ENCODE measurements at places on chromosomes 4 and X.

GRCh38 chr4:7903791-7904516, 35.7 kb downstream of the AFAP1 start:
- no peak for DNase-seq

- peak; percentile 63 for DNase-seq
Observed at GRCh38 chr4:132642016-132642817, 506.9 kb upstream of the PCDH10 start.

GRCh38 chr4:83498187-83498586, 13.3 kb upstream of the ABRAXAS1 start:
- no peak for DNase-seq

DNA sequence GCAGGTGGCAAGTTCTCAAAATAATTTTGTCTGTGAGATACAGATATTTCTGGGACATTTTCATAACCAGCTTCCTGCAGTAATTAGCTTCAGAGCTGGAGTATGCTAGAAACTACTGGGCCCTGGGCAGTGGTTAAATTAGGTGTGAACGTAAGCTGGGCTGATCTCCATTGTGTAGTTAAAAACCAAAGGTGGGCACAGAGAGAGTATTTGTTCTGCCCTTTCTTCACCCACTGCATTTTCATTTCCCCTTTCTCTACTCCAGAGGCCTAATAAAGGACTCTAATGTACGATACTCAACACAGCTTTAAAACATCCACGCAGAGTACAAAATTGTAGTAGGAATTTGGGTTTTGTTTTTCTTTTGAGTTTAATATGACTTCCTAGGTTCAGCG, 252.7 kb downstream of the SPRY1 start:
- no peak for DNase-seq

DNA sequence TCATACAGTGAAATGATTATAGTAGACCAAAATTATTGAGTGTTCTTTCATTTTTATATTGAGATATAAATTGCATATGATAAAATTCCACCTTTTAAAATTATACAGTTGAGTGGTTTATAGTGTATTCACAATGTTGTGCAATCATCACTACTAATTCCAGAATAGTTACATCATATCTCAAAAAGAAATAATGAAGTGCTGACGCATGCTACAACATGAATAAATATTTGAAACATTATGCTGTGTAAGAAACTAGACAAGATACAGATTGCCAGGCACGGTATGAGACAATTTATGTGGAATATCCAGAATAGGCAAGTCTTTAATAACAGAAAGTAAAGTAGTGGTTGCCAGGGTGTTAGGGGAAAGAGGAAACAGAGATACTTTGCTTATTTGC, 871.7 kb downstream of the FAM133A start:
- no peak for DNase-seq

GRCh38 chrX:45011597-45011996, 138.6 kb downstream of the KDM6A start:
- no peak for DNase-seq

DNA sequence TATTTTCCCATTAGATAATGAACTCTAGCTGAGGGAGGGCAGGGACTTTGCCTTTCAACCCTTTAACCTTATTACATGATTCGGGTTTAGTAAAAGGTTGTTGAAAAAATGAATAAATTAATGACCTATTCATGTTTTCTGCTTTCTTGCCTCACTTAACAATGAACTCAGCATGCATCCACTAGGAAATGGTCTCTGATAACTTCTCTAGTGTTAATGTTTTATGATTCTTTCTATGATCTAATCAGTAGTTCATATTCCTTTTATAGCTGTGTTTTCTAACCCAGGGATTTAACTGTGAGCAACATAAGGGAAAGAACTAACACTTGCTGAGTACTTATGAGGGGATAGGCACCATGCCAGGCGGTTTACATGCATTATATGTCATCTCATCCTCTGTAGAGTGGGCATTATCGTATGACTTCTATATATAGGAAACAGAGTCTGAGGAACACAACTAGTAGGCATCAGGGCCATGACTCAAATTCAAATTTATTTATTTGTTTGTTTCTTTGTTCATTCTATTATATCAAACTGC, 236.7 kb upstream of the MAB21L2 start:
- DNase-seq: no peak

- DNase-seq: no peak
Observed at GRCh38 chr4:81757691-81758090, 286.0 kb upstream of the RASGEF1B start.

DNA sequence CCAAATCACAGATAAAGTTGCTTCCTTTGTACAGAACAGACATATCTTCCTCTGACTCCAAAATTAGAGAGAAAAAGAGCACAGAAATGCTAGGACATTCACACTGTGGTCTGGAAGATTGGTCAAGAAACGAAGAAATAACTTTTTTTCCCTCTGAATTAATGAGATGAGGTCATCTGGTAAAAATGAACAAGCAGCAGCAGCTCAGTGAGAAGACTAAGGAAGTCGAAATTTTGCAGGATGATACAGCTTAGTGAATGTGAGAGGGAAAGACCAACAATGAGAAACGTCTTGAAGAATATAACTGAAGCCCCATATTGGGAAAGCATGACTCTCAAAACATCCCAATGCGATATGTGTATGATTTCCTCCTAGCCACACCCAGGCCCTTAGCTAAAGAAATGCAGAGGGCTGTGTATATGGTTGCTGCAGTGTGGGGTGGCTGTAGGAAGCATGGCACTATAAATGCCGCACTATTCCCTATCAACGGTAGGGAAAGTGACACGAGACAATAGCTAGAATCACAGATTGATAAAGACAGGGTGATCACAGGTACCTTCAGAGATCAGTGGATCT, 208.6 kb downstream of the VEGFC start:
- DNase-seq: no peak

GRCh38 chr4:109996526-109996925, 83.8 kb downstream of the EGF start:
- no peak for DNase-seq

- peak; percentile 8 for DNase-seq
Observed at GRCh38 chr4:158002173-158002572, 170.7 kb downstream of the GASK1B start.

DNA sequence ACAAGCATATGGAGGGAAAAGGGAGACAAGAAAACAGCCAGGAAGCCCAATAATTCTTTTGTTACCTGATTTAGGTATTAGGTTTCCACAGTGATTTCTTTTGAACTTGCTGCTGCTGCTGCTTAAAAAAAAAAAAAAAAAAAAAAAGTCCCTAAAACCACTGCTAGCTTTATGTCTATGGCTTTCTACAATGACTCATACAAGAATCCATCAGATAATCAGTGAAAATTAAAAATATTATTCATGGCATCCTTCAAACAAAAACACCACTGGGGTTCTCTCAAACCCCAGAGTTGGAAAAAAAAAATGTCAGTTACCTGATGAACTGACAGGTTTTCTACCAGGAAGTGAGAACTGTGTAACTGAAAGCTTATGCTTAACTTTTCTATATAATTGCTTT, 14.3 kb downstream of the EPHA5 start:
- DNase-seq: no peak

- no peak for DNase-seq
Observed at GRCh38 chr4:40403081-40403480, 67.9 kb downstream of the CHRNA9 start.

GRCh38 chr4:36609661-36610060, 328.2 kb downstream of the DTHD1 start:
- DNase-seq: no peak

- DNase-seq: no peak
Observed at GRCh38 chr4:145644699-145645098, 25.5 kb downstream of the MMAA start.

- DNase-seq: no peak
Observed at GRCh38 chr4:188778905-188779304, 639.7 kb downstream of the TRIML1 start.

GRCh38 chr4:168291242-168291641, 27.3 kb downstream of the DDX60 start:
- DNase-seq: no peak

DNA sequence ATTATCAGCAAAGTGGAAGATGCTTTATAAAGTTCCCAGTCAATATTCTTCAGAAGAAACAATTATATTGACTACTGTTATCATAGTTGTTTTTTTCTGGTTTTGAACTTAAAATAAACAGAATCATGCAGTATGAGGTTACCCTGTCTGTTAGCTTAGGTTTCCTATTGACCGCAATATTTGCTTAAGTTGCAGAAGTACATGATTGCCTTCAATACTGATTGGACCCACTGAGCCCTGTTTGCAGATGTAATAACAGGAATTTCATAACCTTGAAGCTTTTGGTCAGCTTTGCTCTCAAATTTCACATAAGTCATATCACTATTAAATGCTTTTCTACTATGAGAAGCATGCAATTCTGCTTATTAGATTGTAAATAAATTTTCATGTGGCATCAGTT, 229.1 kb upstream of the FSTL5 start:
- DNase-seq: no peak

- DNase-seq: no peak
Observed at GRCh38 chr4:145829629-145830395, 108.8 kb downstream of the ZNF827 start.

- no peak for DNase-seq
Observed at GRCh38 chr4:123676071-123676889, 279.7 kb downstream of the SPRY1 start.

DNA sequence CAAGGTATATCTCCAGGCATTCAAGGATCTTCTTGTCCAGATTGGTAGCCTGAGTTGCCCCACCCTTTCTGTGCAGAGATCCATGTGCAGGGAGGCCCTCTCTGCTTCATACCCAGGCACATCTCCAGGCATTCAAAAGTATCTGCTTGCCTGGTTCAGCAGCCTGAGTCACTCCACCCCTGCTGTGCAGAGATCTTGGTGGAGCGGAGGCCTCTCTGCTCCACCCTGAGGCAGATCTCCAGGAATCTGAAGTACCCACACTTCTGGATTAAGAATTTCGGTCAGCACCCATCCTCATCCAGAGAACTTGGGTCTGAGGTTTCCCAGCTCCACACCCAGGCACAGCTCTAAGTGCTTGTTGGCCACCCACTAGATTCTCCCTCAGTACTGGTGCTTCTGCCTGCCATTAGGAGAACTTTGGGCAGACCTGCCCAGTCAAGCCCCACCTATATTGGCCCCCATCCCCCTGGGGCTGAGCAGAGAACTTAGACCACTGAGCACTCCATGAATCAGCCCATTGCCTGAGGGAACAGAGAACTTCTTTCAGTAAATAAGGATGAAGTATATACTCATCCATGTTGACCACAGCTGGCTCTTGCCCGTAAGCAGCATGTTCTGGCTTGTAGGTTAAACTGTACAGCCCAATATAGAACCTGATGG, 199.5 kb upstream of the ZCCHC13 start:
- no peak for DNase-seq

DNA sequence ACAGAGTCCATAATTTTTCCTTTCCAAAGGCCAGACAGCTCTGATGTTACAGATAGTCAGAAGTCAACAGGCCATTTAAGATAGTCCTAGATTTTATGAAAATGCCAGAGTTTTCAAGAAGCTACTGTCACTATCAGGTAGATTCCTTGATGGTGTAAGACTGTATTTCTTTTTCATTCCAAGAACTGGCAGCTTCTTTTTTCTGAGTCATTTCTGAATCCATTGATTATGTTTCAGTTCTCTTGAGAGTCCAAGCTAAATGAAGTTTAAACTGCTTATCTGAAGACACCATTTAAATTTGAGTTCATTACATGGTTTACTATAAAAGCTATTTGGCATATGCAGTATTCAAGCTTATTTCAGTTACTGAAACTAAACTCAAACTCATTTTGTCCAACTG, 44.6 kb downstream of the RASSF6 start:
- no peak for DNase-seq

DNA sequence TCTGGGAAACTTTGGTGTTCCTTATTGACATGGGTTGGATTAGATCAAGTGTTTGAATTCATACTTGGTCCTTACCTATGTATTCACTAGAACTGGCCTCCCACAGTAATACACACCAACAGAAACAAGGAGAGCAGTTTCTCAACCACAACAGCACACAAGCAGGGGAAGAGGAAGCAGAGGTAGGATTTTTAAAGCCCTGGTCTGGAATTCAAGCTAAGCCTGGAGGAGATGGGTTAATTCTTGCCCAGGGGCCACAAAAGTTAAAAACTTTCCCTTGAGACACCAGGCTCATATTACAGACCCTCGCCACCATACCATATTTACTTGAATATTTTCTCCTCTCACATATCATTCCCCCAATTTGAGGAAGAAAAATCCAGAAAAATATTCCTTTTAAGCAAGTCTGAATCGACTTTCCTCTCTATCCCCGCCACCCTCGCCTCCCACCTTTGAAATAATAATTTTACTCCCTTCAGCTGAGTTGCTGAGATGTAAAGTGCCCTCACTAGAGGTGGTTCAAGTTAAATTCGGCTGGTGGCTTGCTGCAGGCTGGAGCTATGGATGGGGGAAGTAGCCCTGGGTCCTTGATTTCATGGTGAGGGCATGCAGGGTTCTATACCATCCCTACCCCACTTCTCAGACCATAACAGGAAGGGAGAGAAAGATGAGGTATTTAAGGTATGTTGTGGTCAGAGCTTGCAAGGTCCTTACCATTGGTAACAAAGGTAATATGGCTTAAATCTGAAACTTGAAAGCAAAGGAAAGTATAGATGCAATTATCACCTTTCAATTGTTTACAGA, 440.2 kb downstream of the INPP4B start:
- DNase-seq: peak; percentile 78

DNA sequence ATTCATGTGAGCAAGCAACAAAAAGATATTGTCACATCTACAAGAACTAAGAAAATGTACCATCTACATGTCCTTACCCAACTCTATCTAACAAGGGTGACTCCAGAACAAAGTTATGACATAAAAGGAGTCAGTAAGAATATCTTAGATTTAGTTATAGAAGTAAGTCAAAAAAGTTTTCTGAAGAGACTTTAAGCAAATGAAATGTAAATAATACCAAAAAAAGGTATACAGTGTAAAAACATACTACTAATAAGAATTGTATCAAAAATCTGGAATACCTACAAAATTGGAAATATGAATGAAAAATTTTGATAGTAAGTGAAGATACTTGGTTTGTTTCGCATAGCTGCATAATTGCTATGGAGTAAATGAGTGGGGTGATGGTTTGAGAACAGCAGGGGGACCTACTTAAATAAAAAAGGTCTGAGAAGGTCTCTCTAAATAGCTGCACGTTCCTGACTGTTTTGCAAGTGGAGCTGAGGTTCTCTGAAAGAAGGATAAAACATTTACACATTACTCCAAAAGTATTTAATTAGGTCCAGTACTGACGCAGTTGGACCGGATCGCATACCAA, 51.0 kb upstream of the ENPP6 start:
- DNase-seq: peak; percentile 56

- no peak for DNase-seq
Observed at GRCh38 chr4:56856656-56857055, 35.2 kb upstream of the SPINK2 start.
